Activated T-cell treated with anti-CD3 and anti-CD28 coated beads, Interleukin-2, amount 50 U/mL, for 24 hours (primary cell): ENCODE measurements at places on chromosomes 13 and 19.

GRCh38 chr13:113748101-113748861 is 10.7 kb upstream of the TMEM255B start:
- no peak for DNase-seq

DNA sequence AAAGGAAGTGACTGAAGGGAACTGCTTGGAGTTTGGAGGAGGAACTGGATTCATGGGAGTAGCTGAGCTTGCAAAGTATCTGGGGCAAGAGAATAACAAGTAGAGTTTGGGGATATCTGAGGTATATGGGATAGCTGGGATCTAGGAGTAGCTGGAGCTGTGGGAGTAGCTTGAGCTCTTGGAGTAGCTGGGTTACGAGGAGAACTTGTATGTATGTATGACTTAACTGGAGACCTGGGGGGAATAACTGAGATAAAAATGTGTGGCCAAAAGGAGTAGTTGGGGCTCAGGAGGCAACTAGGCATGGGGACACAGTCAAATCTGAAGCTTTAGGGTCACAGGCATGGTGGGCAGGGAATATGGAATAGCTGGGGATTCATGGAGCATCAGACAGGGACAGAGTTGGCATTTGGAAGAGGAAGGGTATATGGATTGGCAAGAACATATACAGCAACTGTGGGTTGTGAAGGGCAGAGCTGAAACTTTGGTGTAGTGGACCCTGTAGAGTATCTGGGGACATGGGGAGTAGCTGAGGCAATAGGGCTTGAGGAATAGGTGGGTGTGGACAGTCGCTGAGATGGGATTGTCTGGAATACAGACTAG is 18.6 kb downstream of the ANKRD24 start:
- no peak for DNase-seq

- peak; percentile 65 for DNase-seq
Observed at GRCh38 chr19:48271531-48272151, 1.8 kb downstream of the ZNF114 start.

- no peak for DNase-seq
Observed at GRCh38 chr19:18610556-18611326, 1.9 kb upstream of the TMEM59L start.

GRCh38 chr19:51150627-51151026 is 8.5 kb downstream of the SIGLEC7 start:
- no peak for DNase-seq

GRCh38 chr13:112752711-112753541 is 63.1 kb downstream of the ATP11A start:
- peak; percentile 44 for DNase-seq

GRCh38 chr13:51221674-51222036 is 543 bp upstream of the FAM124A start:
- no peak for DNase-seq

DNA sequence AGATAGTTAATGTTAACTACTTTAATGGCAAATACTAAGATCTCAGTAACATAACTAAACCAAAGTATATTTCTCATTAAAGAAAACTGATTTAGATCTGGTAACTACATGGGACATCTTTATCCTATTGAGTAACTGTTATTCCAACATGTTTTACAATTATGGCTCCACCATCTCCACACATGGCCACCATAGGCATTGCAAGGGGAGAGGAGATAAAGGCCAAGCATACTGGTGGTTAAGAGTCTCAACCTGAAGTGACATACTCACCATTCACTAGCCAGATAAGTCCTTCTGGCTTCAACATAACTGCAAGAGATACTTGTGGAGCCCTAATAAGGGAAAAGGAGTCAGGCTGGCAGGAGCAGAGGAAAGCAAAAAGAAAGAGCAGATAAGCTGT is 1586.4 kb upstream of the SPRY2 start:
- no peak for DNase-seq

GRCh38 chr13:19993024-19993423 is 34.5 kb downstream of the ZMYM2 start:
- no peak for DNase-seq

DNA sequence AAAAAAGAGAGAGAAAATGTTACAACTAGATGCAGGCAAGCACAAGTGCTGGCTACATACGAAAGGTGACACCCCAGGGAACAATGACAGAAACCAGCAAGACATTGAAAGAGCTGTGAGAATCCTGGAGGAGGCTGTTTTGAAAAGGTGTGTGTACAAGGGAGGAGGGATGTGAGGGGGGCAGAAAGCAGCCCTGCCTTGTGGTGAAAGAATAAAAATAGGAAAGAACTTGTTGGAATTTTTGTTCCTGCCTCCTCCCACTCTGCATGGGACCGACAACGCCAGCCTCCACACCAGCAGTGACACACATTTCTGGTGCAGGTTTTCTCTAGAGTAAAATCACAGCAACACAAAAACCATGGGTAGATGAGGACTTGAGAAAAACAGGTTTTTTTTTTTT is 1258.6 kb downstream of the PCDH9 start:
- DNase-seq, result no peak

DNA sequence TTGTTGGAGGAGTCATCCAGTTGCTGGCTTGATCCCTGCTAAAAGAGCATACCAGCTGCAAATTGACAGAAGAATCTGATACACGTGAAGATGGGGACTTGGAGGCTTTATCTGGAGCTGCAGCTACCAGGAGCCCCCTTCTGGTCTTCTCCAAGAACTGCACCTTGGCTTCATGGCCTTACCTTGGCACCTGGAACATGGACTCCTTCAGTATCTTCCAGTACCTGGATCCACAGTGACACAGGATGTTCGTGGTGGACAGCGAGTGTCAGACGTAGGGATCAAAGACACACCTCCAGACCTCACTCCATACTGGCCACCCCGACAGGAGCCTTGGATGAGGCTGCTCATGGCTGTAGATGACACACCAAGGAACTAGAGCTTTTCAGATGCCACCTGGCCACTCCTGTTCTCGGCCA is 9.9 kb upstream of the ACSBG2 start:
- DNase-seq, result peak; percentile 66

- no peak for DNase-seq
Observed at GRCh38 chr13:101455863-101456262, 3.4 kb downstream of the ITGBL1 start.

DNA sequence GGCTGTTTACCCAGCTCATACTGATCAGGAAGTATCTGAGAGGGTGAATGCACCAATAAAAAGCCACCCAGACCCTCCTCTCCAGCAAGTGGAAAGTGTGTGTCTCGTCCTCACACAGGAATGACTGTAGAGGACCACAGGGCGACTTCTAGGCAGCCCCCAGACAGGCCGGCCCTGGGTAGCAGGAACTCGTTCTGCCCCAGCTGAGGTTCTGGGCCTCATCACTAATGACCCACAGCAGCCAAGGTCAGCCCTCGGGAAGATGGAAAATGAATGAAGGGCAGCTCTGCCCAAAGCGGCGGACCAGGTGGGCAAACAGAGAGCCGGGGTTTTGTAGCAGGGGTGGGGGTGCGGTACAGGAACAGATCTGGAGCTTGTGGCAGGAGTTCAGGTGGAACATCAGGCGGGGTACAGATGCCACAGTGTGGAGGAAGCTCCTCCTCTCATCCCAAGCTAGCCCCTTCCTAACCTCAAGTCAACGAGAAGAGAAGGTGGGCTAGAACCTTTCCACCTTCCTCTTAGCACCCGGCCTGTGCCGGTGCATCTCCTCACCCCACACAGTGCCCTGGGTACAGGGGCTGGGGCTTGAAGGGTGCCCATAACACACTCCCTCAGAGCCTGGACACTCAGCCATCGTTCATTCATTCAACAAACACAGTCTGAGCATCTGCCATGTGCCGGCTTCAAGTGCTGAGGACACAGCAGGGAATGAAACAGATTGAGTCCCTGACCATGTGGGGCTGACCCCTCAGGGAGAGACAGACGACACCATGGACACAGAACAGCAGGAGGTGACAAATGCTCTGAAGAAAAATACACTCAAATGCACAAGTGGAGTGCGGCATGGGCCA is 36.2 kb downstream of the RFX2 start:
- no peak for DNase-seq

GRCh38 chr13:44188257-44188656 is 185.4 kb upstream of the SERP2 start:
- no peak for DNase-seq

DNA sequence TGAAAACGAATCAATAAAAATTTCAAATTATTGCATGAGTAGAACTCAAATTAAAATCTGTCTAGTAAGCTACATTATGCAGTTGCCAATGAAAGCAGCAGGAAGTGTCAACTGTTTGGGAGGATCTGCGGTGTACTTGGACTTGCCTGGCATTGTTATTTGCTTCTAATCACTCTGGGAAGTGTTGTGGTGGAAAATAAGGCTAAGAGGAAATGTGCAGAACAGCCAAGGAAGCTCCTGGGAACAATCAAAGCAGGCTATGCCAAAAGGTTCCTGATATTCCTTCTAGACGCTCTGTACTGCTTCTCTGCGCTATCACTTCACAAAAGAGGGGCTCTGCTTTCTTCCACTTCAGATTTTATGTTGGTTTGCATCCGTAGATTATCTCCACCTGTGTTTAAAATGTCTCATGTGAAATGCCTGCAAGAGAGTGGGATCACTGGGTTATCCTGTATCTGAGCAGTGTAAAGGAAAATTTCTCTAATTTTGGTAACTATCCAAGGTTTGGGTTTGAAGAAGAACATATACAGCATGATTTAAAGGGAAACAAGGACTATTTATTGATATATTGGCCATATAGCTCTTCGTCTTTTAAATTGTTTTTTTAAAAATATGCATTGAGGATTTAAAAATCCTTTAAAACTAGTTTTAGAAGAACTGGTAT is 182.7 kb upstream of the CSNK1A1L start:
- DNase-seq, result no peak

- no peak for DNase-seq
Observed at GRCh38 chr19:41325947-41326706, 16.2 kb downstream of the CCDC97 start.

DNA sequence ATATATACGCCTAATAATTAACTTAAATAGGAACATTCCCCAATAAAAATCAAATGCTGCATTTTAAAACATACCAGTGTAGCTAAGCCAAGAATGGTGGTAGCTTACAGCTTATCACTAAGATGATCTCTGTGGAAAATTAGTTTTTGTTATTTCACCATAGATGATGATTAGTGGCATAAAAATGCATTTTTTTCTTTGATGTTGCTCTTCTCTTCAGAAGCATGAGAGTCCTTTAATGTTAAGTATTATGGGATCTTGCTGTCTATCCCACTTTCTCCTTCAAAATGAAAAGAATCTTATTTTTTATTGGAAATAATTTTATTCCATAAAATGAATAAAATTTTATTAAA is 731.0 kb downstream of the SLITRK1 start:
- no peak for DNase-seq

DNA sequence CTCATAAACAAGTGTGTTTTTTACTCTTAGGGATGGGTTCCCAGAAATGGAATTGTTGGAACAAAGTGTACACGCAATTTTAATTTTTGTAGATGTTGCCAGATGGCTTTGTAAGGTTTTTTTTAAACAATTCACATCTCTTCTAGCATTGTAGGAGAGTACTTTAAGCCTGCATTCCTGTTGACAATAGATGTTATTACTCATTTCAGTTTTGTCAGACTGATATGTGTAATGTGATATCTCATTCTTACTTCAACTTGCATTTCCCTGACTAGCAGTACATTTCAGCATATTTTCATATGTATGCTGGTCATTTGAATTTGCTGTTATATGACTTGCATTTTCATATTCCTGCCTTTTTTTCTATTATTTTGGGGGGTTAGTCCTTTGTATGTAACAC is 186.6 kb upstream of the SLITRK6 start:
- no peak for DNase-seq

GRCh38 chr19:35349614-35350521 is 2.2 kb downstream of the FFAR1 start:
- no peak for DNase-seq

DNA sequence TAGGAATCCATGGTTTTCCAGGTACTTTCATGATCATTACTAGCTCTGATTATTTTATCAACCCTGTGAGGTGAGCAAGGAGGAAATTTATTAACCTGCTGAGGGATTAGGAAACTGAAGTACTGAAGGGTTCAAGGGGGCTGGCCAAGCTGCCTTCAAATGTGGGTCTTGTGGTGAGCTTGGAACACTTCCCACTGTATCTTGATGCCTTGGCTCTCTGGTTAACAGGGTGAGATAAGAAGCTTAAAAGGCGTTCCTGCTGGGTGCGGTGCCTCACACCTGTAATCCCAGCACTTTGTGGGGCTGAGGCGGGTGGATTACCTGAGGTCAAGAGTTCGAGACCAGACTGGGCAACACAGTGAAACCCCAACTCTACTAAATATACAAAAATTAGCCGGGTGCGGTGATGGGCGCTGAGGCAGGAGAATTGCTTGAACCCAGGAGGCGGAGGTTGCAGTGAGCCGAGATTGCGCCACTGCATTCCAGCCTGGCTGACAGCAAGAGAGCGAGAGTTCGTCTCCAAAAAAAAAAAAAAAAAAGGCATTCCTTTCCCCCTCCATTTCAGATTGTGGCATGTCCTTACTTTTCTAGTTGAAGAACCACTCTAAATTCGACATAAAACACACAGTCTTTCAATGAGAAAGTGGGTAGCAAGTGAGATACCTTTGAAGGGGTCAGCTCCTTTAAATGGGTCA is 70.2 kb downstream of the KLF2 start:
- DNase-seq, result no peak

GRCh38 chr13:101417043-101417406 is 717 bp upstream of the NALCN start:
- DNase-seq, result no peak
